ENCODE measurements at places on chromosomes 1 and 21.

DNA sequence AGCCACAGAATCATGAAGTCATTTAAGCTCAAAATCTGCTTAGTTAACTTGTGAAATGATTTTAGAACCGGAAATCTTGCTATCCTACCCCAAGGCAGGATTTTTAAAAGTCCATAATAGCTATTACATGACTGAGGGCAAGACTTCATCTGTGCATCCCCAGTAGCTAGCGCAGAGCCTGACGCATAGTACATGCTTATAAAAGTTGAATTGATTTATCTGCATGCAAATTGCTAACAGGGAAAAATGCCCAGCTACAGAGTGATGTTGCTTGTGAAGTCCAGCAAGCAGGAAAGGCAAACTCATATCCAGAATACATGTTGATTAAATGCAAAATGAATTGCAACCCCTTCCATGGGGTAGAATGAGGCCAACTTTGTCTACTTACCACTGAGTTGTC is 8.1 kb upstream of the MAP1LC3C start:
- DNase-seq, result no peak

DNA sequence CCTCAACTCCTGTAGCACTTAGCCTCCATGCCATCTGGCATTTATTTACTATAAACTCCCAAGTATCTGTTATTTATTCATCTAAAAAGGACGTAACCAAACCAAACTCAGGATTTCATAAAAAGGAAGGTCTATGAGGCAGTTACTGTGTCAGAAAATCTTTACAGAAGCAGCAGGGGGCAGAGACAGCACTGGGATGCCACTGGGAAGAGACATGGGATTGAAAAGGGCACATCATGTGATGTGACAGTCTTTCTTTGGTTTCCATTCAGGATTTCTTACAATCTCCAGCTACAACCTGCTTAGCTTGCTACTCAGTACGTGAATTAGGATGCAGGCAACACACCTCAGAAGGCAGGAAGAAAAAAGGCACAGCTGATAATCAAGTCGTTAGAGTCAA is 31.2 kb downstream of the SPRTN start:
- no peak for DNase-seq

- DNase-seq, result no peak
Measured at GRCh38 chr21:26032263-26032662, 138.3 kb downstream of the APP start.

GRCh38 chr1:34763142-34763781 is 3.7 kb downstream of the GJB4 start:
- no peak for DNase-seq

DNA sequence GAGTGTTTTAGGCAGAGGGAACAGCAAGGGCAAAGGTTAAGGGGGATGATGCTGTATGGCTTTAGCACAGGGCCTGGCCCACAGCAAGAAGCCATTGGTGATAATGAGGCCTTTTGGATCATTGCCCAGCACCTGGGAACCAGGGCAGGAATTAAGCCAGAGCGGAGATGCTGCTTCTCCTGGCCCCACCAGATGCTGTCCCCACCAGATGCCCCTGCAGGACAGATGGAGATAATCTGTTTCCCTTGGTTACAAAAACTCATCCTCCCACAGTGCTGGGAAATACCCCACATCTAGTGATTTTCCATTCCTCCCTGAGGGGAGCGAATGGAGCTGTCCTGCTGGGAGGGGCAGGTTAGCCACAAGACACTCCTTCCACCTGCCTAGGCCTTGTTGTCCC is 18.8 kb downstream of the OPRD1 start:
- no peak for DNase-seq

GRCh38 chr1:205266611-205267305 is 39.0 kb downstream of the TMCC2 start:
- DNase-seq, result no peak
